Glutamatergic neuron (in vitro differentiated cells): ENCODE measurements at places on chromosomes 2 and 18. TPM values are rescaled to one million over a fixed set of nuclear protein-coding genes. Genes with fewer than 3 reads are reported as not detected.

DNA sequence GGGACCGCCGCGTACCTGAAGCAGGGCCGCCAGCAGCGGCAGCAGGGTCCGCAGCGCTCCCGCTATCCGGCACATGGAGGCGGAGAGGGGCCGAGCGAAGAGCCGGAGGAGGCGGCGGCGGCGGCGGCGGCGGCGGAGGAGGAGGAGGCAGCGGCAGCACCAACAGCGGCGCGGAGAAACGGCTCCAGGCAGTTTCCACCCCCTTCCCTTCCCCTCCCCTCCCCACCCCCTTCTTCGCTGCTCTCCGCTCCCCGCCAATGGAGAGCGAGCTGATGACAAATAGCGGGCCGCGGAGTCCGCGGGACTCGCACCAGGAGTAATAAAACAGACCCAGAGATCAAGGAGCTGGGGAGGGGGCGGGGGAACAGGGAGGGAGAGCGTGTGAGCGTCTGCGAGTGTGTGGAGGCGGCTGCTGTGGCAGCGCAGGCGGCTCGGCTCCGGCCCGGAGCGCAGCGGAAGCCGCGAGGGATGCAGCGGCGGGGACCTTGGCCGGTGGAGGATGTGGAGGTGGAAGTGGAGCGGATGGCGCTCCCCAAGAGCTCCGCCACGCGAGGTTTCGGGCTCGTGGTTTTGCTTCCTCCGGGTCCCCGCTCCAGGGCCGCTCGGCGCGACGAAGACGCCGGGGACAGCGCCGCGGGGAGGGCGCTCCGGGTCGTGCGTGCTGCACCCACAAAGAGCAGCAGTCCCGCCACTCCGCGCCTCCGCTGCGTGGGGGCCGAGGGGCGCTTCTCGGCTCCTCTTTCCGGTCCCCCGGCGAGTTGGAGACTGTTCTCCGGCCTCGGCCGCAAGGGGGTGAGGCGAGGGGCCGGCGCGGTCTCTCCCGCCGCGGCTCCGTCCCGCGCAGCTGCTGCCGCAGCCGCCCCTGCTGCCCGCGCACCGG, at the start of gene CDH2:
Gene CDH2, minus strand, starts transcription at position 183 of the 880 bp plus-strand sequence. Its CDS starts 108 bp downstream, at position 75.
- peaks cover 18% of the 10 kb centered on the region for H3K27me3 ChIP-seq
- no peaks in the 10 kb centered on the region for H3K36me3 ChIP-seq
- peak; percentile 87 for DNase-seq

COBLL1 gene
- total RNA-seq = 0.91 TPM

GRCh38 chr2:27134781-27135477, 493 bp upstream of the PREB start:
- H3K36me3 ChIP-seq = no peaks in the 10 kb centered on the region
- H3K4me3 ChIP-seq = peak overlapping the region; percentile 90
- peaks cover 14% of the 10 kb centered on the region for H3K27me3 ChIP-seq
- H3K4me1 ChIP-seq = peaks cover 8% of the 10 kb centered on the region
- DNase-seq = no peak

MYO7B gene
- 0.29 TPM for total RNA-seq

TTN gene
- total RNA-seq = 0.34 TPM

ELP2 gene
- 96.2 TPM for total RNA-seq

- no peak overlapping the region for H3K4me3 ChIP-seq
- H3K27ac ChIP-seq = no peak overlapping the region
- H3K36me3 ChIP-seq = peaks cover 19% of the 10 kb centered on the region
- H3K27me3 ChIP-seq = peaks cover 7% of the 10 kb centered on the region
- no peaks in the 10 kb centered on the region for H3K4me1 ChIP-seq
Observed at GRCh38 chr2:235270956-235271355, 222.9 kb upstream of the AGAP1 start.

REG3A gene
- not detected for total RNA-seq

CPO gene
- not detected for total RNA-seq

TUBA4B gene
- not detected for total RNA-seq

INPP1 gene
- 41.7 TPM for total RNA-seq

MSGN1 gene
- not detected for total RNA-seq

GRCh38 chr2:141967980-141968379, 162.8 kb downstream of the LRP1B start:
- H3K36me3 ChIP-seq = no peaks in the 10 kb centered on the region
- DNase-seq = no peak
- H3K4me1 ChIP-seq = peaks cover 6% of the 10 kb centered on the region
- no peak overlapping the region for H3K4me3 ChIP-seq

NDC80 gene
- total RNA-seq = 7.7 TPM

DNA sequence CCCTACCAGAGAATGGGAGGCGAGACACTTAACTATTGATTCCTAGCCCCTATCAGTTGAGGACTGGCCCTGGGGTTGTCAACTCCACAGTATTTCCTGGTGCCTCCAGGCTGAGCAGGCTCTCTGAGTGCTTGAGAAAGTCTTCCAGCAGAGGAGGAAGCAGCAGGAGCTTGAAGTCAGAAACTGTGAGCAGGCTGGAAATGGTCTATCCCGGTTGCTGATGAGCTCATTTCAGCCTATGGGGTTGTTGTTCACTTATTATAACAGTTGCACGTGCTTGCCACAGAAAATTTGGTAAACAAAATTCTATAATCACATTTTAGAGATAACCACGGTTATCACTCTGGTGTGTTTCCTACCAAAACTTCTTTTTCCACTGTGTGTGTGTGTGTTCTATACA, 254.7 kb upstream of the THUMPD2 start:
- no peak for DNase-seq
- no peaks in the 10 kb centered on the region for H3K27me3 ChIP-seq
- H3K36me3 ChIP-seq = no peaks in the 10 kb centered on the region
- no peaks in the 10 kb centered on the region for H3K4me1 ChIP-seq
- no peak overlapping the region for H3K27ac ChIP-seq

DNA sequence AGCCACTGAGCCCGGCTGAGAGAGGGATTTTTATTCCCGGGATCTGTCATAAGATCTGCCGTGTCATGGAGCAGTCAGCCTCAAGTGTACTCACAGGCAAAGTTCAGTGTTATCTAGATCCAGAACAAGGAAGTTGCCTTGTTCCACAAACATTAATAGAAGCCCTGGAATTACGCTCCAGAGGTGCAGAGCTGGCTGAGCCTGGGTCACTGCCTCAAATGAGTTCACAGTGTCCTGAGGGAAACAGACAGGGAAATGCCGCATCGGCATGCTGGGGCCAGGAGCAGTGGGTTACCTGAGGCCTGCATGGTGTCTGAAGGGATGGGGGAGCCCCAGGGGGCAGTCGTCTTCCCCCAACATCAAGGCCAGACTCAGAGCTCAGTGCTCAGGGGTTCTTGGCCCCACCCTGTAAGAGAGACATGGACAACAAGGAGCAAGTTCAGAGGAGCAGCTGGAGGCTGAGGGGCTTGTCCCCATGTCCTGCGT, 42.7 kb upstream of the ODC1 start:
- H3K27ac ChIP-seq = no peak overlapping the region
- H3K4me3 ChIP-seq = no peak overlapping the region
- peaks cover 7% of the 10 kb centered on the region for H3K36me3 ChIP-seq
- H3K27me3 ChIP-seq = no peaks in the 10 kb centered on the region
- DNase-seq = no peak
- no peaks in the 10 kb centered on the region for H3K4me1 ChIP-seq

CRYBA2 gene
- total RNA-seq = 0.49 TPM

ITGB6 gene
- total RNA-seq = not detected

SCN9A gene
- 11.2 TPM for total RNA-seq

DNA sequence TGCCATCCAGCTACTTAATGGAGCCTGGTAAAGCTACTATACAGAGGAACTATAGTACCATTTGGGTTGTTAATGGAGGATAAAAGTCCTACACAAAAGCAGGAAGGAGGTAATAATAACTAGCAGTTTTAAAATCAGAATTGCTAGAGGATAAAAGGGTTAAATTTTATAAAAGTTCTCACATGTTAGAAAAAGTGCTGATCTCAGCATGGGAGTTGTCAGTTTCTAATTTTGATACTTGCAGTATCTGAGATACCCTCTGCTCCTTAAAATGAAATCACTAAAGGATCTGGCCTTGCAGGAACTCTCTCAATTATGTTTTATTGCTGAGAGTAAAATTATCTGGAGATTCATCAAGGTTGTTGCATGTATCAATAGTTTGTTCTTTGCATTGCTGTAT, 272.2 kb upstream of the GYPC start:
- H3K36me3 ChIP-seq = peaks cover 14% of the 10 kb centered on the region
- DNase-seq = no peak
- no peak overlapping the region for H3K27ac ChIP-seq
- H3K27me3 ChIP-seq = no peaks in the 10 kb centered on the region

DNA sequence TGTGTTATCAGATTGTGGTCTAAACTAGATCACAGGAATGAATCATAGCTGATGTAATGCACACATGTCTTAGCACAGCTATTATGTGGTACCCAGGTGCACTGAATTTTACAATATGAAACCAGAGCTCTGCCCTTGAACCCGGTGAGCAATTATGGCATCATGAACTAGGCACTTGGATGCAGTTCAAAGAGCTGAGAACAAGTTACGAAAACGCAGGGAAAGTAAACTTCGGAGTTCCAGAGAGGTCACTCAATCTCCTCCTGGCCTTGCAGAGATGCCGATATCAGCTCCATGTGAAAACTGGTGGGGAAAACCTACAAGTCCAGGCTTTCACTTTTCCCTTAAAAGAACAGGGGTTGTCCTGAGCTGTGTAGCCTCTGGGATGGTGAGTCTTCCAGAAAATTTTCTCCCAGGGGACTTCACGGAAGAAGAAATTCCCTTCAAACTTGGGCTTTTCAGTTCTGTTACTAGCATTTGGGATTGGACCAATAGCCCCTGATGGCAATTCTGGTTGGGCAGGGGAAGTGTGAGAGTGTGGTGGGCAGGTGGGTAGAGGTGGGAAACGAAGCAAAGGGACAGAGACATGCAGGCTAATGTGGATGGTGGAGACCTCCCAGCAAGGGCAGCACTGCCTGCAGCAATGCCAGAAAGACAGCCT, 71.1 kb upstream of the SH3BP4 start:
- peaks cover 2% of the 10 kb centered on the region for H3K4me1 ChIP-seq
- H3K27me3 ChIP-seq = peaks cover 6% of the 10 kb centered on the region
- H3K4me3 ChIP-seq = no peak overlapping the region

SPC25 gene
- 7.1 TPM for total RNA-seq

MTLN gene
- total RNA-seq = 16.8 TPM

- no peaks in the 10 kb centered on the region for H3K4me1 ChIP-seq
- no peak for DNase-seq
- H3K27me3 ChIP-seq = peaks cover 2% of the 10 kb centered on the region
- H3K27ac ChIP-seq = no peak overlapping the region
- H3K4me3 ChIP-seq = no peak overlapping the region
- H3K36me3 ChIP-seq = no peaks in the 10 kb centered on the region
Observed at GRCh38 chr18:21864386-21864785, 123.8 kb downstream of the MIB1 start.

DNA sequence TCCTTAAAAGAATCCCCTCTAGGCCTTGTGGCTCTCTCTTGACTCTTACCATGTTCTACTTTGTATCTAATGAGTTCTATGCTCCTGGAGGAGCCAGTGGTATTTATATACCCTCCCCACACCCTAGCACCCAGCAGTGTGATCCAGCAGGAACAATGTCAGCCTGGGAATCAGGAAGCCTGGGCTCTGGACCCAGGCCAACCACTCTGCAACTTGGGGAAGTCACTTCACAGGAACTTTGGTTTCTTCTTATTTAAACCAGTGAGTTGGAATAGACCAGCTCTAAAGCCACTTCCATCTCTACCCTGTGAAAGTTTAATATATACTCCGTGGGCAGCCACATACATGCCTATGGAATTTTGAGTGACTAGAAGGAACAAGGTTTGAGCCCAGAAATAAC, 11.6 kb upstream of the SPTBN1 start:
- H3K4me3 ChIP-seq = no peak overlapping the region
- no peak for DNase-seq
- H3K27ac ChIP-seq = no peak overlapping the region

GRCh38 chr2:229376866-229377265, 105.8 kb upstream of the PID1 start:
- no peaks in the 10 kb centered on the region for H3K4me1 ChIP-seq
- DNase-seq = no peak
- H3K36me3 ChIP-seq = no peaks in the 10 kb centered on the region
- no peak overlapping the region for H3K27ac ChIP-seq
- H3K27me3 ChIP-seq = no peaks in the 10 kb centered on the region

DNA sequence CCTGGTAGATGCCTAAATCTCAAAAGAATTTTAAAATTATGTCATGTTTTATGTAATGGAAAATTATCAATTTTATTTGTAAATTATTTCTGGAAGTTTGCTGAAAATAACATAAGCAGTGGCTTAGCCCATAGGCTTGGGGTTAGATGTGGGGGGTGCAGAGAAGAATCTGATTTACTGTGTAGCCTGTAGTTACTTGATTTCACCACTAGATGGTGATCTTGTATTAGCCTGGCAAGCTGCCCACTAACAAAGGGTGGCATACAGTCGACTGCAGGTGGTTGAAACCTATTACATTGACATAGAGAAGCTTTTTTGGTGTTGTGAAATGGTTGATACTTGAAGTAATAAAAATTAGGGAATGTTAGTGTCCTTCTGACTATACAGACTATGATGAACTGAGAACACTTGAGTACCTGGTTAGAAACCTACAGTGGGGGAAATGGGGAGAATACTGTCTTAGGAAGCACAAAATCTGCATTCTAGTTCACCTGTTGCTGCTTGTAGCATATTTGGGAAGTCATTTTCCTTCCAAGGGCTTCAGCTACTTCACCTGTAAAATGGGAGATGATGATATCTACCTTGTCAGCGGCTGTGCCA, 191.0 kb upstream of the LHCGR start:
- H3K27ac ChIP-seq = no peak overlapping the region
- no peaks in the 10 kb centered on the region for H3K36me3 ChIP-seq
- no peaks in the 10 kb centered on the region for H3K27me3 ChIP-seq
- H3K4me1 ChIP-seq = peaks cover 12% of the 10 kb centered on the region
- no peak for DNase-seq

- H3K27ac ChIP-seq = no peak overlapping the region
- H3K4me1 ChIP-seq = no peaks in the 10 kb centered on the region
- H3K4me3 ChIP-seq = no peak overlapping the region
- no peak for DNase-seq
- no peaks in the 10 kb centered on the region for H3K36me3 ChIP-seq
- H3K27me3 ChIP-seq = peaks cover 4% of the 10 kb centered on the region
Observed at GRCh38 chr18:26406854-26407517, 141.4 kb downstream of the KCTD1 start.

- DNase-seq = no peak
- no peak overlapping the region for H3K27ac ChIP-seq
- no peak overlapping the region for H3K4me3 ChIP-seq
- H3K4me1 ChIP-seq = no peaks in the 10 kb centered on the region
Observed at GRCh38 chr18:6942742-6943141, 174.9 kb downstream of the LAMA1 start.

HK2 gene
- total RNA-seq = 8.1 TPM

DNA sequence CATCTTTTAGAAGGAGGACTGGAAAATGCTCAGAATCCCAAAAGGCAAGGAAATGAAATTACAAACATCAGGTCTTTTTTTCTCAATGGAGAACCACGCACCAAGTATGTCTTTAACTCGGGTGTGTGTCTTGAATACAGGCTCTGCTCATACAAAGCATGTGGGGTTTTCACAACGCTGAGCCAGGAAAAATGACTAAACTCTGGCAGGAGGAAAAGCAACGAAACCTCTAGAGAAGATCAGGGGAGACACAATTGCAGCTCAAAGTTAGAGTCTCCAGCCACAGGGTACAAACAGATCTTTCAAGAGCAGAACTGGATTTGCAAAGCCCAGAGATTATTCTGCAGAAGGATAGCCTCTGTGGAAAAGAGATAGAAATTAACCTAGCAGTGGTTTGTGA, 42.8 kb upstream of the TPO start:
- H3K27me3 ChIP-seq = peaks cover 2% of the 10 kb centered on the region
- H3K27ac ChIP-seq = no peak overlapping the region
- peaks cover 5% of the 10 kb centered on the region for H3K4me1 ChIP-seq
